ENCODE measurements at places on chromosomes 1 and 21. TPM values are rescaled to one million over a fixed set of nuclear protein-coding genes. Genes with fewer than 3 reads are reported as not detected.

The MTARC2 gene
- total RNA-seq, result 13.3 TPM

The SPRR2F gene
- not detected for total RNA-seq

The MNDA gene
- not detected for total RNA-seq

The LGR6 gene
- 0.92 TPM for total RNA-seq

The B3GALT5 gene
- 0.18 TPM for total RNA-seq

Measured in A549 treated with AZD2906 at 1 μM for 4 hours (cell line).